ENCODE measurements at places on chromosomes 6 and 20.

GRCh38 chr6:169930799-169931198 lies 179.4 kb downstream of the ERMARD start:
- DNase-seq = no peak

DNA sequence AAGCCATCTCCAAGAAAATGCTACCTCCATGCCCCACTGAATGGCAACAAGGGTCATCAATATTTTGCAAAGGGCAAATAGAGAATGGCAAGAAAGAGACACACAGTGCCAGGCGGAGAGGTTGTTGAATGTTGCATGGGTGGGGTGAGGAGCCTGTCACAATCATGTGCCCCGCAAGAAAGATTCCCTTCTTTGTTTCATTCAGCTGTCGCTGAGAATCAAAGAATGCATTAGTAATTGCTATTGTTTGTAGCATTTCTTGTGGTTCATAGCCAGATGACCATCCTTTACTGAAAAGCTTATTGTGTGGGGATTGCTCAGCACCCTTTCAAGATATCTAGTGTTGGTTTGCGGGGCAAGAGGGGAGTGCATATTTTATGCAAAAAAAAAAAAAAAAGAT lies 166.5 kb upstream of the QKI start:
- no peak for DNase-seq

- DNase-seq = no peak
These were observed 132.4 kb downstream of the BCAS1 start for GRCh38 chr20:53937929-53938367.

DNA sequence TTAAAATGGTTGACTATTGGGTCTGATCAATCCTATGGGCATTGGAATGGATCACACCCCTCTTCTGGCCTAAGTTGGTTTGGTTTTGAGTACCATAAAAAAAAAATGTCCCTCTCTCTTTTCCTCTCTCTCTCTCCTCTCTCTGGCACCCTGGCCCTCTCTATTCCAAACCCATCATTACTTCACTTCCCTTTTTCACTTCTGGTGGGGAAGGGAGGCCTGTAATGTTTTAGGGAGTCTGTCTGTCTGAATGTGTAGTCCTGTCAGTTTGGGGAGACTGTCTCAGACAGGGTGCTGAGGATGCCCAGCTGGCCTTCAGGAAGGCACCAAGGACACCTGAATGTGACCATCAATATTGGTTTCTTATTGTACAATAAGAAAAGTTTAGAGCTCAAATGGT lies 165.8 kb downstream of the CD24 start:
- DNase-seq = no peak

DNA sequence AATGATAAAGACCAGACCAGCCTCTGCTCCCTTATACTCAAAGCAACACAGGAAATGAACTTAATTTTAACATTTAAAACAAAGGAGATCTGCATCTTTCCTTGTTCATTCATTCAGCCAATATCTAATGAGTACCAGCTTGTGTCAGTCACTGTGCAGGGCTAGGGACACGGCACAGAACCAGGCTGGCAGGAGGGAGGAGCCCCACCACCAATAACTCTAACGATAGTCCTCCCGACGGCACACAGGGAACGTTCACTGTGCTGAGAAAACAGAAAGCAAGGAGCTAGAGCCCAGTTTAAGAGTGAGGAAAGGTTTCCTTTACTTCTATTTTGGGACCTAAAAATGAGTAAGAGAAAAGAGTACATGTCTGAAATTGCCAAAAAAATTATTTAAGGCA lies 9.9 kb downstream of the ETV7 start:
- no peak for DNase-seq

GRCh38 chr6:89007209-89008000 lies 44.0 kb upstream of the RNGTT start:
- no peak for DNase-seq
